ENCODE measurements at places on chromosomes 2 and 18. TPM values are rescaled to one million over a fixed set of nuclear protein-coding genes. Genes with fewer than 3 reads are reported as not detected.

DNA sequence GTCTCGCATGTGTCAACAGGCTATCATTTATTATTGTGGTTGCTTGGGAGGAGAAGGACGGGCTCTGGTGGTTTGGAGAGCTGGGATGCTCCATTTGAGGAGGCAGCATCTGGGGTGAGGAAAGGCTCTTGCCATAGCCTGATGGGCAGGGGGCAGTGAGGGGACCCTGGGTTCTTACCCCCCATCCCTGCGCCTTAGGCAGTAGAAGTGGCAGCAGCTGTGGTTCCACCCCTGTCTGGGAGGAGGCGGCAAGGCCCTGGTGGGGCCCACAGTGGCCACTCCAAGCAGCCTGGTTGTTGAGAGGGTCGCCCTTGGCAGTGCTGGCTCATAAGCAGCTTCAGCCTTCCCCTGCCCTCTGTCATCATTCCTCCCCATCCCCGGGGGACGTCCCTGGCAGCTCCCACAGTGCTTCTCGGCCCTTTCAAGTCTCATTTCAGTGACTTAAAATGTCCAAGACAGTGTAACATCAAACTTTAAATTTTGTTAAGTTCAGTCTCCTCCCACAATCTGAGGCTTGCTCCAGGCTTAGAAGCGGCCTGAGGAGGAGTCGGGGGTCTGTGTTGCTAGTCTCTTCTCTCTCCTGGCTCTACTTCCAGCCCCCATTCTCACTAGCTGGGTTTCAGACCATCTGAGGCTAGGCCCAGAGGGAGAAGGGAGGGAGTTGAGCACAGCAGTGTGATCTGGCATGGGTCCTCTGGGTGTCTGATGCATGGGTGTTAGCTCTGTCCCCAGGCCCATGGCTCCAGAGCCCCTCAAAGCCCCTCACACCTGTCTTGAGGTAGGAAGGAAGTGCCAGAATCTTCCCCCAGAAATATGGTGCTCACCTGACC is 34.9 kb upstream of the PTPN4 start:
- H3K4me3 ChIP-seq: no peak overlapping the region
- no peaks in the 10 kb centered on the region for H3K27me3 ChIP-seq
- H3K4me1 ChIP-seq: no peaks in the 10 kb centered on the region
- no peaks in the 10 kb centered on the region for H3K36me3 ChIP-seq
- DNase-seq: no peak

DNA sequence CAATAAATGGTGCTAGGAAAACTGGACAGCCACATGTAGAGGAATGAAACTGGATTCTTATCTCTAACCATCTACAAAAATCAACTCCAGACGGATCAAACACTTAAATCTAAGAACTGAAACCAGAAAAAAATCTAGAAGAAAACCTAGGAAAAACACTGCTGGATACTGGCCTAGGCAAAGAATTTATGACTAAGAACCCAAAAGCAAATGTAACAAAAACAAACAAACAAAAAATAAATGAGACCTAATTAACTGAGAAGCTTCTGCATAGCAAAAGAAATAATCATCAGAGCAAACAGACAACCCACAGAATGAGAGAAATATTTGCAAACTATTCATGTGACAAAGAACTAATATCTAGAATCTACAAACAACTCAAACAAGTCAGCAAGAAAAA is 314.0 kb upstream of the REV1 start:
- H3K36me3 ChIP-seq: no peaks in the 10 kb centered on the region
- H3K4me1 ChIP-seq: no peaks in the 10 kb centered on the region
- no peaks in the 10 kb centered on the region for H3K27me3 ChIP-seq

DNA sequence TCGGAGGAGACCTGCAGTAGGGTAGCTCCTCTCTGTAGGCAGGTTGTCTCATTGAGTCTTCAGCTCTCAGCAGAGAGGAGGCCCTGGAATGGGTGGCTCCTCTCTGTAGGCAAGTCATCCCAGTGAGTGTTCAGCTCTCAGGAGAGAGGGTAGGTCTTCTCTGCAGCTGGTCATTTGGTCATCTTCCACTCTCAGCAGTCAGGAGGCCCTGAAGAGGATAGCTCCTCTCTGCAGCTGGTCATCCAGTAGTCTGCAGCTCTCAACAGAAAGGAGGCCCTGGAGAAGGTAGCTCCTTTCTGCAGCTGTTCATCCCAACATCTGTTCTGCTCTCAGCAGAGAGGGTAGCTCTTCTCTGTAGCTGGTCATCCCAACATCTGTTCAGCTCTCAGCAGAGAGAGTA is 26.0 kb upstream of the RUFY4 start:
- H3K36me3 ChIP-seq: no peaks in the 10 kb centered on the region
- DNase-seq: no peak
- H3K27me3 ChIP-seq: no peaks in the 10 kb centered on the region
- no peak overlapping the region for H3K27ac ChIP-seq
- H3K4me1 ChIP-seq: no peaks in the 10 kb centered on the region

DNA sequence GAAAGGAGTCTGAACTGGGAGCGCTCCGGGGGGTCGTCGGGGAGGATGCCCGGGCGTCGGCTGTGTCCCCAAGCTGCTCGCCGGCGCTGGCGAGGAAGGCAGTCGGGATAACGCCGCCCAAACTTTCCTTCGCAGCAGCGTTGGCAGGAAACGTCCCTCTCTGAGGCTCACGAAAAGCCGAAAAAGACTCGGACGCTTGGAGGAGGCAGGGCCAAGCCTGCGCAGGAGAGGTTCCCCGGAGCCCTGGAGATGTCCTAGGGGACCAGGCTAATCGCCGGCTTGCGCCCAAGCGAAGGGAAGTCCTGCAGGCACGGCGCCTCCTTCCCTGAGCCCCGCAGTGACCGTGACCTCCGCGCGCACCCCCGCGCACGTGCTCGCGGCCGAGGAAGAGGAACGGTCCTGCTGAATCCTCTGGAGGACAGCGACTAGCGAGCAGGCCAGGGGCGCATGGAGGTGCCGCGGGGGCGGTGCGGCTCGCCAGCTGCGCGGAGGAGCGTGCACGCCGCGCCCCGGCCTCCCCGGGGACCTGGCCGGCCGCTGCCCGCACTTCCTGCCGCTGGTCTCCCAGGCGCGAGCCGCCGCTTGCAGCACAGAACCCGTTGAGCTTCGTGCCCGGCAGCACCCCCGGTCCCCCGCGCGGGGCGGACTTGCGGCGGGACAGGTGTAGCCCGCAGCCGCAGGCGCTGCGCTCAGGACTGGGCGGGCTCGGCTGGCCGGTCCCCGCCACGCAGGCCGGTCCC is at the start of gene SH3RF3:
TSS of gene SH3RF3 (plus strand) at position 590 of the 740 bp plus-strand sequence.
- peak within 1 kb of the TSS; percentile 66 for H3K27ac ChIP-seq
- peaks cover 37% of the 10 kb centered on the region for H3K4me1 ChIP-seq
- no peaks in the 10 kb centered on the region for H3K27me3 ChIP-seq

GRCh38 chr2:136075476-136075875 is 42.5 kb downstream of the CXCR4 start:
- H3K4me1 ChIP-seq: no peaks in the 10 kb centered on the region
- no peak overlapping the region for H3K4me3 ChIP-seq
- H3K36me3 ChIP-seq: no peaks in the 10 kb centered on the region

- peaks cover 10% of the 10 kb centered on the region for H3K4me1 ChIP-seq
- H3K27ac ChIP-seq: no peak overlapping the region
- H3K36me3 ChIP-seq: no peaks in the 10 kb centered on the region
- H3K27me3 ChIP-seq: no peaks in the 10 kb centered on the region
Observed at GRCh38 chr2:213156717-213157116, 5.3 kb upstream of the IKZF2 start.

MSTN gene
- total RNA-seq: 0.74 TPM

GRCh38 chr2:134973241-134974138 is 54.9 kb downstream of the CCNT2 start:
- no peaks in the 10 kb centered on the region for H3K4me1 ChIP-seq
- no peak for DNase-seq
- no peak overlapping the region for H3K27ac ChIP-seq

KCNS3 gene
- 20.1 TPM for total RNA-seq

TRIM43 gene
- not detected for total RNA-seq

GRCh38 chr2:169159686-169160085 is 90.3 kb downstream of the DHRS9 start:
- H3K27me3 ChIP-seq: no peaks in the 10 kb centered on the region
- H3K4me1 ChIP-seq: no peaks in the 10 kb centered on the region
- H3K27ac ChIP-seq: no peak overlapping the region
- no peak for DNase-seq
- no peaks in the 10 kb centered on the region for H3K36me3 ChIP-seq
- no peak overlapping the region for H3K4me3 ChIP-seq

- no peaks in the 10 kb centered on the region for H3K36me3 ChIP-seq
- H3K4me3 ChIP-seq: no peak overlapping the region
- no peaks in the 10 kb centered on the region for H3K27me3 ChIP-seq
- no peak overlapping the region for H3K27ac ChIP-seq
- no peak for DNase-seq
Observed at GRCh38 chr18:44759925-44760342, 79.2 kb downstream of the SETBP1 start.

DNA sequence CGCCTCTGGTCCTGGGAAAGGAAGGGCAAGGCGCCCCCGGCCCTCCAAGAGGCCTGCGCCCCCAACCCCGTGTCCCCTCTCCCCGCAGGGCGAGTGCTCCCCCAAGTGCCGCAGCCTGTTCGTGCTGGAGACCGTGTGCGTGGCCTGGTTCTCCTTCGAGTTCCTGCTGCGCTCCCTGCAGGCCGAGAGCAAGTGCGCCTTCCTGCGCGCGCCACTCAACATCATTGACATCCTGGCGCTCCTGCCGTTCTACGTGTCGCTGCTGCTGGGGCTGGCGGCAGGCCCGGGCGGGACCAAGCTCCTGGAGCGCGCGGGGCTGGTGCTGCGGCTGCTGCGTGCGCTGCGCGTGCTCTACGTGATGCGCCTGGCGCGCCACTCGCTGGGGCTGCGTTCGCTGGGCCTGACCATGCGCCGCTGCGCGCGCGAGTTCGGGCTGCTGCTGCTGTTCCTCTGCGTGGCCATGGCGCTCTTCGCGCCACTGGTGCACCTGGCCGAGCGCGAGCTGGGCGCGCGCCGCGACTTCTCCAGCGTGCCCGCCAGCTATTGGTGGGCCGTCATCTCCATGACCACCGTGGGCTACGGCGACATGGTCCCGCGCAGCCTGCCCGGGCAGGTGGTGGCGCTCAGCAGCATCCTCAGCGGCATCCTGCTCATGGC is 52.4 kb downstream of the SLC66A2 start:
- no peak overlapping the region for H3K4me3 ChIP-seq
- H3K27ac ChIP-seq: no peak overlapping the region
- H3K27me3 ChIP-seq: no peaks in the 10 kb centered on the region
- peak; percentile 49 for DNase-seq

DNA sequence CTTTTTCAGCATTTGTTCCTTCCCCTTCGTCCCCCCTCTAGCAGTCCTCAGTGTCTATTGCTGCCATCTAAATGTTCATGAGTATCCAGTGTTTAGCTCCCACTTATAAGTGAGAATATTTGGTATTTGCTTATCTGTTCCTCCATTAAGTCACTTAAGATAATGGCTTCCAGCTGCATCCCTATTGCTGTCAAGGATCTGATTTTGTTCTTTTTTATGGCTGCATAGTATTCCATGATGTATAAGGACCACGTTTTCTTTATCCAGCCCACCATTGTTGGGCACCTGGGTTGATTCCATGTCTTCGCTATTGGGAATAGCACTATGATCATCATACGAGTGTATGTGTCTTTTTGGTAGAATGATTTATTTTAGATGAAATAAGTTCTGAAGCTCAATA is 166.9 kb upstream of the NCK2 start:
- H3K4me3 ChIP-seq: no peak overlapping the region
- DNase-seq: no peak
- peaks cover 13% of the 10 kb centered on the region for H3K4me1 ChIP-seq
- no peaks in the 10 kb centered on the region for H3K27me3 ChIP-seq

PMS1 gene
- total RNA-seq: 20.1 TPM

DNA sequence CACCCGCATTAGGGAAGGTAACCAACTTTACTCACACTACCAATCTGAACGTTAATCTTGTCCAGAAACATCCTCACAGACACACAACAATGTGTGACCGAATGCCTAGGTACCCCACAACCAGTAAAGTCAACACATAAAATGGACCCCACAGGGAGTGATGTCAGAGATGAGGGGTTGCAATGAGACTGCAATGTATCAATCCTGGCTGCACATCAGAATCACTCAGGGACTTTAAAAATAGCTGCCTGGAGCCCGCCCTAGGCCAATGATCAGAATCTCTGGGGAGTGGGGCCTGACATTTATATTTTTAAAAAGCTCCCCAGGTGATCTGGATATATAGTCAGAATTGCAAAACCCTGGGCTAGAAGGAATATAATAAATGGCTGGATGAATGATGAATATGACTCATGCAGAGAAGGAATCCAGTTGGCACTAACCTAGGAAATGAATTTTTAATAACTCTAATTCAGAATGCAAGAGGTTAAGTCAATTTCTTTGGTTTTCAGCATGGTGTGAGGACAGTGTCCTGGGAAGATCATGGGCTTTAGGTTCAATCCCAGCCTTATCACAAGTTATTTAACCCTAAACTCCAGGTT is 92.8 kb downstream of the COLEC12 start:
- H3K27me3 ChIP-seq: no peaks in the 10 kb centered on the region
- no peak for DNase-seq
- no peaks in the 10 kb centered on the region for H3K4me1 ChIP-seq
- H3K36me3 ChIP-seq: no peaks in the 10 kb centered on the region
- no peak overlapping the region for H3K27ac ChIP-seq

SLC23A3 gene
- total RNA-seq: 5.4 TPM

DNA sequence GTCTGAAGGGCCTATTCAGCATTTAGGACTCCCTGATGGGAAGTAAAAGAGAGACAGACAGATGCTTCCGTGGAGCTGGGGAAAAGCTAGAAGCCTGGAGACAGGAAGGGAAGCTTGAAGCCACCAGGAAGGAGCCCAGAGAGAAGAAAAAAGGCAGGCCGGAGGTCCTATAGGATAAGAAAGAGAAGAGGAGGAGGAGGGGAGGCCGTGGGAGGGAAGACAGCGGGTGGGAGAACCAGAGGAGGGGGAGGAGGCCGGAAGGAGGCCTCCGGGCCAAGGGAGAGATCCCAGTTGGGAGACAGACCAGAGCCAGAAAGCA is 107.1 kb upstream of the PKDCC start:
- no peak overlapping the region for H3K4me3 ChIP-seq
- no peaks in the 10 kb centered on the region for H3K36me3 ChIP-seq
- DNase-seq: no peak
- H3K4me1 ChIP-seq: peaks cover 16% of the 10 kb centered on the region
- H3K27me3 ChIP-seq: no peaks in the 10 kb centered on the region

CCDC85A gene
- 4.7 TPM for total RNA-seq

- H3K36me3 ChIP-seq: no peaks in the 10 kb centered on the region
- no peak overlapping the region for H3K4me3 ChIP-seq
- DNase-seq: no peak
- H3K4me1 ChIP-seq: no peaks in the 10 kb centered on the region
Observed at GRCh38 chr18:71808616-71809015, 735.5 kb downstream of the CBLN2 start.

PELI1 gene
- total RNA-seq: 60.4 TPM

- no peak overlapping the region for H3K27ac ChIP-seq
- DNase-seq: no peak
- no peaks in the 10 kb centered on the region for H3K27me3 ChIP-seq
Observed at GRCh38 chr18:72104851-72105250, 439.3 kb downstream of the CBLN2 start.
